ENCODE measurements at places on chromosomes 5 and 9.

- DNase-seq, result no peak
These were observed 139.7 kb upstream of the RUSC2 start for GRCh38 chr9:35350212-35350611.

GRCh38 chr9:107368696-107369095, 85.6 kb downstream of the RAD23B start:
- DNase-seq, result no peak

DNA sequence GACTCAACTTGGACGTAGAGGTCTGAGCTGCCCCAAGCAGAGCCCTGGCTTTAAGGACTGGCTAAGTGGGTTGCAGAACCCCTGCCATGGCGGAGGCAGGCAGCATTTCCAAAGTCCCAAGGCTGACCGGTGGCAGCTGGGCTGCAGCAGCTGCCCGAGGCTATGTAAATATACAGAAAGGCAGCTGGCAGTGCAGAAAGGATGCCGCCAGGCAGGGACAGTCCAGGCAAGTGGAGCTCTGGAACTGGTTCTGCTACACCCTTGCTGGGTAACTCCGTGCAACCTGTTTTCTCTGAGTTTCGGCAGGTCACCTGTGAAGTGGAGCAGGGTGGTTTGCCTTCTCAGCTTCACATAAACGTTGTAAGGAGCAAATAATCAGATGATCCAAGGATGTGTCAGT, 46.0 kb downstream of the SHB start:
- no peak for DNase-seq

GRCh38 chr5:74081126-74081525, 455.1 kb downstream of the ARHGEF28 start:
- DNase-seq, result no peak

- DNase-seq, result peak; percentile 93
These were observed 637 bp upstream of the ERBIN start for GRCh38 chr5:65925601-65926275.

DNA sequence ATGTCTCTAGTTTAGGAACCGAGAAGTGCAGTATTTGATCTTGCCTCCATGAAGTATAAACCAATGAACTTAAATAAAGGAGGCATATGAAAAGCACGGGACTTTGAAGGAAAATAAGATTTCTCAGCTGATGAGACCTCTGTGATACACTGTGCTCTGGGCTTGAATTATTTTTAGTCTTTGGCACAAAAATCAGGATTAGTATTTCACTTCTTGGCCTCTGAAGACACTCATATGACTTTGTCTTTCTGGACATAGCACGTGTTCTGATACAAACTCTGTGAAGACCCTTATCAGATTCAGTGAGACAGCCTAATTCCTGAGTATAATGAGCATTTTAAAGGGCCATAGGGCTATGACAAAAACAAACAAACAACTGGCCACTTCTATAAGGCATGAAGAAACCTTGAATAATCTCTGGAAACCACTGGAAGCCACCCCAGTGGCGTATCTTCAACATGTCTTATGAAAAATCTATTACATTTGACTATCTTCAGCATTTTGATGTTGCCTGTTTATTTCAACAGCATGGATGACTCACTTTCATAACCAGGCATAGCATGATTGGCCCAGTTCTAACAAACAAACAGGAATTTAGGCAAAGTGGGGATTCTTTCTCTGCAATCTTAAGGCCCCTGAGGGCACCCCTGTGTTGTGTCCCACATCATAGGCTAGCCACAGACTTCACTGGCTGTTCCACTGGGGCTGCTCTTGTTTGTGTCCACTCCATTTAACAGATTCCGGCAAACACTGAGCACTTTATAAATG, 90.3 kb upstream of the ZNF462 start:
- peak; percentile 16 for DNase-seq

- DNase-seq, result no peak
These were observed 74.4 kb downstream of the SLC28A3 start for GRCh38 chr9:84266087-84266561.

GRCh38 chr9:104982543-104982942, 54.6 kb upstream of the ABCA1 start:
- DNase-seq, result no peak

GRCh38 chr9:6090277-6091210, 75.1 kb upstream of the RANBP6 start:
- no peak for DNase-seq

GRCh38 chr5:92969191-92969780, 611.7 kb downstream of the NR2F1-AS1 start:
- DNase-seq, result no peak

DNA sequence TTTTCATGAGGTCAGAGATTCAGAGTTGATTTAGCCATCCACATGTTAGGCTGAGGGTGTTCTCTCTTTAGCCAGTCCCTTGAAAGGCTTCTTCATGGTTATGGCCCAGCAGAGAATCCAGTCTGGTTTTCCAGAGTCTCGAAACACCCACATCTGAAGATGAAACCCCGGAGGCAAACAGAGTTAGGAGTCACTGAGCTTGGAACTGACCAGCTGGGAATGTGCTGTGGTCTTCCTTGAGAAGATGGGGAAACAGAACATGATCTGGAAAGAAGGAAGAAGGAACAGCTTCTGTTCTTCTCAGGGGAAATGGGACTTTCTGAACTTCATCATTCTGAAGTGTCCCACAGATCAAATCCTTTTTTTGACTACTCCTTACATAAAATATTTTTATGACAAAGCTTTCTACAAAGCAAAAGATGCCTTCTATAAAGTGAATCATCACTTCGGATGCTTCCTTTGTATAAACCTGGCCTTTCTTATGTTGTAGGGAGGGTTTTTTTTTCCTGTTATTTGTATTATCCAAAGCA, 45.4 kb downstream of the ZNF618 start:
- no peak for DNase-seq

- DNase-seq, result peak; percentile 6
These were observed 75.1 kb upstream of the RGMB start for GRCh38 chr5:98698359-98698758.

GRCh38 chr5:155783246-155783645, 543.7 kb upstream of the SGCD start:
- DNase-seq, result no peak

GRCh38 chr5:173035904-173036707, 20.0 kb upstream of the CREBRF start:
- DNase-seq, result peak; percentile 41

GRCh38 chr5:9737265-9737664, 107.1 kb upstream of the TAS2R1 start:
- no peak for DNase-seq

DNA sequence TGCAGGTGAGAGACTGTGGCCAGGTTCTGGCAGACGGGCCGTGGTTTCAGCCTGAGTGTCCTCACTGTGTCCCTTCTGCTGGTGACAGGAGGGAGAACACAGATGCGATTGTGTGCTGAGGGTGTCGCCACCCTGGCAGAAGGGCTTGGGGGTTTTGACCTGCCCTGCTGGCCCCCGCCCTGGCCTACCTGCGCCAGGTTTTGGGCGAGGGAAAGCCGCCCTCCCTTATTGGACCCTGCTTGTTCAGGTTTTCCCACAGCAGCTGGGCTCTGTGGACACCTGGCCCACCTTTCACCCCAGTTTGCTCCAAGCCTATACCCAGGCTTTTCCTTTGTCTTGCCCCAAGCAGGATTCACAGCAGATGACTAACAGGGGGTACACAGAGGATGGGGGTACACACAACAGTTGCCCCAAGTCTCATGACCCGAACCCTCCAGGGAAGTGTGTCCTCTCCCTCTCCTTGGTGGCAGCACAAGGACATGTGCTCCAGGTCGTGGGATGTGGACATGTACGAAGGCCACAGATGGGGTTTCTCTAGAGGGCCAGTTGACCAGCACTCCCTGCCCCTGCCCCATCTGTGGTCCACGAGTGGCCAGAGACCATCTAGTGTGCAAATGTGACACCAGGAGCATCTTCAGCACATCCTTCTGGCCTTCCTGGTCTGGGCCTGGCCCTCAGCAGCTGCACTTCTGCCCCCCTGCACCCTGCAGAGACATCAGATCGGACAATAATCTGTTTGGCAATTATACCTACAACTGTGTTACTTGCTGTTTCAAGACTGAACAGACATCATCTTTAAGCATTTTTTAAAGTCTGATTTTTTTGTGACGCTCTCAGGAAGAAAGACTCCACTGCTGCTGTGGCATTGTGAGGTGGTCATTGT, 265.8 kb upstream of the IRX4 start:
- DNase-seq, result no peak

DNA sequence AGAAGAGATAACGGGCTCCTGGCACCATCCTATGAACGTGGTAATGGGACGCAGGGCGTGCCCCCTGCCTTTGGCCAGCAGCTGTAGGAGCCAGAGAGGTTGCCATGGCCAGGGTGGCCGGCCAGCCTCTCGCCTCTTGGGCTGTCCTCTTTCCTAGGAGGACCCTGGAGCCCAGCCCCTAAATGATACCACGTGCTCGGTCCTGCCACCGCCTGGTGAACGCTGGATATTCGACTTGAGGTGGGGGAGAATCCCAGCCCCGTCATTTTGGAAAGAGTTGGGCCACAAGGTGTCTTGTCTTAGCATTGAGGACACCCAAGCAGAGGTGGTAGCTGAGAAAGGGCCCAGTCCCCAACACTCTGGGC, 391 bp upstream of the NRG2 start:
- no peak for DNase-seq

GRCh38 chr5:95760273-95761191, 29.4 kb downstream of the RHOBTB3 start:
- DNase-seq, result peak; percentile 91

DNA sequence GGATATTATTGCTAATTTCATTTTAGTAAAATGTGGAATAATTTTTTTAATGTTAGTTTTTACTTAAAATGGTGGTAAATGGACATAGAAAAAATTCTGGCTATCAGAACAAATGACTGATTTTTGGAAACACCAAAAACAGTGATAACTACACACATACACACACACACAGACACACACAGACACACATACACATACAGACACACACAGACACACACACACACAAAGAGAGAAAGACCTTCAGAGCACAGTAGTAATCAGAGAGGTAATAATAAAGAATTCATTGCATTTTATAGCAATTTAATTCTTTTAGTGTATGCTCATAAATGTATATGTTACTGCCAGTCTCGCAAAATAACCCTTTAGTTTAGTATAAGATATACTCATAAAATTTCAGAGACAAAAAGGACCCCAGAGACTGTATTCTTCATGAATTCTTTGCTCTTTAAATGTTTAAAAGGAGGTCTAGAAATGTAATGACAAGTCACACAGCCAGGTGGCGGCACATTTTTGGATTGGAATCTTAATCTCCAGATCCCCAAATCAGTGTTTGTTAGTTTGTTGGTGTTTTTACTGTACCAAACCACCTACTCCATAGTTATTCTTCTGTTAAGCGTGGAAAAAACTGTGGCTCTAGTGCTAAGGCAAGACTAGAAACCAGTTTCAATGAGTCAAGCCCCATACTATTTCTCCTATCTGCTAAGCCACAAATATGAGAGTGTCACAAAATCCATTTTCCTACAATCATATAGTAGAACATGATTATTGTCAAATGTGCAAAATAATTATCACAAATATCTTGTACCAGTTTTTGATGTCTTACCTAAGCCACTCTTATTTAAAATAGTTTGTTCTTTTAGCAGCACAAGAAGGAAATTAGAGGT, 109.9 kb downstream of the EDIL3 start:
- peak; percentile 61 for DNase-seq

DNA sequence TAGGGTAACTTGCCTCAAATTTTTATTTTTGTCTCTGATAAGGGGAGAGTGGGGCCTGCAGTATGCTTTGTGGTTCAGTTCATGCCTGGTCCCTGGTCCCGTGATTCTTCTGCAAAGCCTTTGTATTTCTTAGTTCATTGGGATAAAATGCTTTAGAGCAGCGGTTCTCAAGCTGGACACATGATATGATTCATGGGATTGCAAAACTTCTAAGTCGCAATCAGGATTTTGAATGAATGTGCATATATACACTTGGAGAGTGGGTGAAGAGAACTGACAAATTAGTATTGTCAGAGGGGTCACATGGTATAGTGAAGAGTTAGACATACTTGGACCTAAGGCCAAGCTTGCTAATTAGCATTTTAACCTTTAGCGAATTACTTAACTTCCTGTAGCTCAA, 265.4 kb upstream of the KLF9 start:
- peak; percentile 88 for DNase-seq

GRCh38 chr5:162289489-162289888, 221.9 kb downstream of the GABRG2 start:
- DNase-seq, result no peak

DNA sequence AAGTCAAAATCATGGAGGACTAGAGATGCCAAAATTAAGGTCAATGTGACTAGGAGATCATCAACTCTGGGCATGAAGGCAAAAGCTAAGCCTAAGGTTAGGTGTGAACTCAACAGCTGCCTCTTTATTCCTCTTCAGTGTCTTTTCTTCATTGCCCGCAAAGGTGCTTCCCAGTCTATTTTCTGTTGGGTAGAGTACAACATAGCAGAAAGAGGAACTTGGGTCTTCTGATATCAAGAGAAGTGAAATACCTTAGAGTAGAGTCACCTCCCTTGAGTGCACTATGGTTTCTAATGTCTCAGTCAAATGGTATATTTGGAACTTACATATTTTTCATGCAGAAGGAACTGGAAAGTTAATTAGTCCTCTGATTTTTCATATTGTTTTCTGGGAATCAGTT, 122.5 kb upstream of the GRIN3A start:
- DNase-seq, result no peak

GRCh38 chr9:111366978-111367377, 37.0 kb upstream of the OR2K2 start:
- no peak for DNase-seq

- DNase-seq, result peak; percentile 12
These were observed 120.2 kb upstream of the CCDC152 start for GRCh38 chr5:42636425-42636824.

DNA sequence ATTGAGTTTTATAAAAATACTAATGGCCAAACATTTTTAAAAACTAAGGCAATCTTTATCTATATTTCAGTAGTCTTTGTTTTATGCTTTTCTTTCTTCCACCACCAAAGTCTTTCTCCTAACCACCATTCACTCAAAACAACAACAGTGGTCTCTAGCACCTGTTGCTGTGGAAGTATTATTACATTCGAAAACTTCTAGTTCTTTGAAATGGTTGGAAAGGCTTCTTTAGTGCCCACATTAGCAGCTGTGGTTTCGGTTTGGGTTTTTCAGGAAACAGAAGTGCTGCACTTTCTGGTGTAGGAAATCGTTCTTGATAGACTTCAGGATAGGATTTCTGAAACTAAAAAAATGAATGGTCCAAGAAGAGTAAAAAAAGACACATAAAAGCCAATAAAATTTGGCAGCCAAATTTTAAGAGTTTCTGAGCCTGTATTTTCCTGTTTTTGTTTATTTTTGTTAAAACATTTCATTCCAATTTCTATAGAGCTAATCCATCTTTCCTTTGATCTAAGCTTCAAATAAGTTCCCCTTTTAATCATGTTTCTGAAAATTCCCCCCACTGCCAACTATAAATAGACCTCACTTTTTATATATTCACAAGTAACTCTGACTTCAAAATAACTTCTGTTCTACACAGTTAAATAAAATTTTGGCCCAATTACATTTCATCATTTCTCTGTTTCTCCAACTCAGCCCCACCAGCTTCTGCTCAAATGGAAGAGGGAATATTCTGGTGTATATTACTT, 102.2 kb downstream of the DEPDC1B start:
- DNase-seq, result no peak

DNA sequence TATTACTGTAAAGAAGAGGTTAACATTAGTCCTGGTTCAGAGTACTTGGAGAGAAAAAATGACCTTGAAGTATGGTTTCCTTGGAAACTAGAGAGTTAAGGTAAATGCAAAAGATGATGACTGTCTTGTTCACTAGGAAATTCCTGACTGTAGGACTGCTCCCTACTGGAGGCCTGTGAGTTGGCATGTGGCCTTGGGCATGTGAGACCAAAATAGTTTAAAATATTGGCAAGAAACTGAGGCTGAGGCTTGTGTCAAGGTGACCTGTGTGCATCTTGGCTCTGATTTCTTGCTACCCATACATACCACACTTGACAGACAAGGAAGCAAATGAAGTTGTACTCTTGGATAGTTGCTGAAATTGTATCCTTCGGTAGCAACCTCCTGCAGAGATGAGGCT, 96.5 kb downstream of the TARS1 start:
- DNase-seq, result no peak

All from cardiac fibroblast (primary cell).